SK-N-SH (cell line): ENCODE measurements at places on chromosomes 5 and 9. TPM values are rescaled to one million over a fixed set of nuclear protein-coding genes. Genes with fewer than 3 reads are reported as not detected.

GRCh38 chr9:73182928-73183327 is 31.3 kb downstream of the ANXA1 start:
- no peak for DNase-seq
- H3K27ac ChIP-seq = no peak overlapping the region
- no peaks in the 10 kb centered on the region for H3K27me3 ChIP-seq
- H3K36me3 ChIP-seq = no peaks in the 10 kb centered on the region
- no peak overlapping the region for H3K4me3 ChIP-seq

Gene QRFP
- polyA plus RNA-seq = not detected in 2 replicates

- no peak overlapping the region for H3K4me3 ChIP-seq
- no peaks in the 10 kb centered on the region for H3K4me1 ChIP-seq
- peaks cover 9% of the 10 kb centered on the region; the same call in 1 of the 2 replicates for H3K27me3 ChIP-seq
- no peak overlapping the region for H3K27ac ChIP-seq
- no peaks in the 10 kb centered on the region for H3K36me3 ChIP-seq
- no peak for DNase-seq
Measured at GRCh38 chr5:40391642-40392041, 288.1 kb upstream of the PTGER4 start.

GRCh38 chr5:170731052-170731451 is 52.5 kb upstream of the GABRP start:
- DNase-seq = no peak
- no peak overlapping the region for H3K27ac ChIP-seq
- no peaks in the 10 kb centered on the region for H3K4me1 ChIP-seq
- no peaks in the 10 kb centered on the region for H3K36me3 ChIP-seq
- no peaks in the 10 kb centered on the region for H3K27me3 ChIP-seq

Gene ITK
- polyA plus RNA-seq = not detected in 2 replicates

Gene IFNA2
- not detected in 2 replicates for polyA plus RNA-seq

DNA sequence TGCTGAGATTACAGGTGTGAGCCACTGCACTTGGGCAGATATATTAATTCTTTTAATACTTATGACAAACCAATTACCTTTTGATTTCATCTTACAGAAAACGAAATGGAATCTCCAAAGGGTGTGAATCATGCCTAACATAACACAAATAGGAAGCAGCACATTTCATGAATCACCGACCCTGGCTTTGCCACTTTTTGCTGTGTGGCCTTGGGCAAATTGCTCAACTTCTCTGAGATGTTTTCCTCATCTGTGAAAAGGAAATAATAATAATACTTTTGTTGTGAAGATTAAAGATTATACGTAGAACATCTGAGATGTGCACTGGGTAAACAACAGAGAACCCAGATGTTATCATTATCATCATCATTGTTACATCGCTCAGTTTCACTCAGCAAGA is 50.7 kb upstream of the FREM1 start:
- no peak for DNase-seq
- H3K36me3 ChIP-seq = no peaks in the 10 kb centered on the region
- H3K4me3 ChIP-seq = no peak overlapping the region
- no peak overlapping the region for H3K27ac ChIP-seq

DNA sequence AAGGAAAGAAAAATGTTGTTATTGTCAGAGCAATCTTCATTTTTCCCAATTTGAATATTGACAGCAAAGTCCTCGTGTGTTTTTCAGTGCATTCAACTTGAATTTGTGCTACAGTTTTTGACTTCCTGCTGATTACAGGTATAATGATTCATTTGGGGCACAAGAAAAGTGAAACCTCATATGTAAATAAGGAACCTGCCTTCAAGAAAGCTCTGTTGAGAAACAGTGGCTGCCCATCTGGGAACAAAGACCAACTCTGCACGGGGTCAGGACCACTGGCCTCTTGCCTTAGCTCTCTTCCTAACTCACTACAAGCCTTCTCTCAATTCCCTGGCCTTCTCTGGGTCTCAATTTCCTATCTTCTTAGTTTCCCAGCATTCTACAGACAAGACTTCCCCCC is 21.0 kb downstream of the TIMD4 start:
- no peaks in the 10 kb centered on the region for H3K36me3 ChIP-seq
- H3K27me3 ChIP-seq = no peaks in the 10 kb centered on the region
- no peak for DNase-seq
- H3K27ac ChIP-seq = no peak overlapping the region

Gene SURF1
- 97.9 and 103 TPM in 2 replicates for polyA plus RNA-seq

GRCh38 chr9:121622387-121623203 is 28.8 kb upstream of the DAB2IP start:
- H3K4me3 ChIP-seq = no peak overlapping the region
- no peaks in the 10 kb centered on the region for H3K27me3 ChIP-seq
- DNase-seq = no peak
- H3K36me3 ChIP-seq = no peaks in the 10 kb centered on the region

- peaks cover 13% of the 10 kb centered on the region for H3K36me3 ChIP-seq
- H3K4me1 ChIP-seq = no peaks in the 10 kb centered on the region
- DNase-seq = no peak
- H3K27me3 ChIP-seq = no peaks in the 10 kb centered on the region
- H3K27ac ChIP-seq = no peak overlapping the region
- no peak overlapping the region for H3K4me3 ChIP-seq
Measured at GRCh38 chr9:96495341-96495740, 45.4 kb downstream of the HABP4 start.

- no peak overlapping the region for H3K27ac ChIP-seq
- H3K4me1 ChIP-seq = no peaks in the 10 kb centered on the region
- no peak overlapping the region for H3K4me3 ChIP-seq
- H3K27me3 ChIP-seq = no peaks in the 10 kb centered on the region
- no peaks in the 10 kb centered on the region for H3K36me3 ChIP-seq
Measured at GRCh38 chr5:132797651-132798050, 15.5 kb upstream of the SOWAHA start.

GRCh38 chr5:93090698-93091097 is 490.3 kb downstream of the NR2F1-AS1 start:
- H3K36me3 ChIP-seq = no peaks in the 10 kb centered on the region
- no peak for DNase-seq
- H3K27me3 ChIP-seq = no peaks in the 10 kb centered on the region

Gene ARHGEF28
- 3.7 and 4.2 TPM in 2 replicates for polyA plus RNA-seq

Gene DOK3
- polyA plus RNA-seq = 1.9 and 2.2 TPM in 2 replicates

DNA sequence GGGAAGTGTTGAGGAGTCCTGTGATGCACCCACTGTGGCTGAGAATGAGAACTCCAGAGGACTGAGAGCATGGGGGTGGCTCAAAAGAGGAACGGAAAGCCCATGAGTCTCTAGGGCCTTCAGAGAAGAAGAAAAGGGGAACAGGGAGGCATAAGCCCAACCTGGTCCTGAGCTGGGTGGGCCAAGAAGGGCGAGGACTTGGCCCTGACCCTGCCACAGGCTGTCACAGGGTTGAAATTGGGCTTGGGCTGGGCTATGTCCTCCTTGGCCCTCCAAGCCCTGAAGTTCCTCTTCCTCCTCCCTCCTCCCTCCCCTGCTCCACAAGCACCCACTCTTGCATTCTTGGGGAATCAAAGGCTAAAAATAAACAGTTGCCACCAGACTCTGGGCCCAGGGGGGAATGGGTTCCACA is 49.3 kb upstream of the PPARGC1B start:
- no peaks in the 10 kb centered on the region; the same call in 1 of the 2 replicates for H3K27me3 ChIP-seq
- H3K4me3 ChIP-seq = no peak overlapping the region
- H3K4me1 ChIP-seq = no peaks in the 10 kb centered on the region
- DNase-seq = no peak
- H3K27ac ChIP-seq = no peak overlapping the region
- H3K36me3 ChIP-seq = no peaks in the 10 kb centered on the region

Gene SLC9A3
- 1.9 and 2.1 TPM in 2 replicates for polyA plus RNA-seq

GRCh38 chr9:97714435-97714834 is 17.3 kb upstream of the XPA start:
- H3K4me1 ChIP-seq = no peaks in the 10 kb centered on the region; the same call in 1 of the 2 replicates
- no peaks in the 10 kb centered on the region for H3K36me3 ChIP-seq
- H3K27ac ChIP-seq = no peak overlapping the region
- DNase-seq = no peak
- no peak overlapping the region for H3K4me3 ChIP-seq

DNA sequence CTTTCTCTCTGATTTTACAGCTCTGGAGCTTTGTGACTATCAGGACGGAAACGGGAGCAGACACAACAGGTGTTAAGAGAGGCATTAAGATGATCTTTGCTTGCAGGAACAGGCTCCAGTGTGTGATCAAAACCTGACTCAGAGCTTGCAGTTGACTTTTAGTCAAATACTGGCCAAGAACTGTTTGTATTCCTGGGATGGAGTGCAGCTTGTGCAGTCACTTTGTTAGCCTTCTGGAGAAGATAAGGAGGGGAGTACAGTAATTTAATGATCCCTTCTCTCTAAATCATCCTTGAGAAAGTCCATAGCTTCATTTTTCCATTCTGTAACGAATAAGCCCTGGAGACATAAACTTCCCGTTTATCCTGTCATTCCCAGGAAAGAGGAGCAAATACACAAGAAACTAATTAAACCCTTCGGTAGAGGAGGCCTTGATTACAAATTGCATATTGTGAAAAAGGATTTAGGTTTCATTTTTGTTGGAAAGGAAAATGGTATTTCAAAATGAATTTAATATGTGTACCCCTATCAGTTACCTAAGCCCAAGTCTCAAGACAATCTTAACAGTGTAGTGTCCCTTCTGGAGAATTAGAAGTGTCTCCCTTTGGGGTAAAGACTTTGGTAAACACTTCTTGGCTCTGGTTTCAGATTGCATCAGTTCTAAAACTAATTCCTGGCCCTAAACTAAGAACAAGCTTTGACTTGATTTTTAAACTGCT is 3.1 kb upstream of the STOM start:
- DNase-seq = no peak
- no peaks in the 10 kb centered on the region for H3K27me3 ChIP-seq
- H3K36me3 ChIP-seq = no peaks in the 10 kb centered on the region
- peaks cover 37% of the 10 kb centered on the region for H3K4me1 ChIP-seq

DNA sequence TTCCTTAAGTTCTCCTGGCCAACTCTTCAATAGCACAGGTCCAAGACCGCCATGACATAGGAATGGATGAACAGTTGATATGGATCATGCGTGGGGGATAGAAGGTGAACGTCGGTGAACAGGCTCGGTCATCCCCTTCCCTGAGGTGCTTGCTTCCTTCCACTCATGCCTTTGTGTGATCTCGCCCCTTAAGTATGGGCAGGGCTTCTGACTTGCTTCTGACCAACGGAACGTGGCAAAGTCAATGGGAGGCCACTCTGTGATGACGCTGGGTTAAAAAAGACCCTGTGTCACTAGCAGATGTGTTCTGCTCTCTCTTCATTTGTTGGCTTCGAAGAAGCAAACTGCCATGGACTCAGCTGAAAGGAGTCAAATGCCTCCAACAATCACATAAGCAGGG is 240.5 kb upstream of the TUT7 start:
- H3K36me3 ChIP-seq = no peaks in the 10 kb centered on the region
- no peak overlapping the region for H3K4me3 ChIP-seq
- no peak for DNase-seq

- no peak overlapping the region for H3K27ac ChIP-seq
- no peaks in the 10 kb centered on the region for H3K27me3 ChIP-seq
- no peak overlapping the region for H3K4me3 ChIP-seq
- no peaks in the 10 kb centered on the region for H3K36me3 ChIP-seq
- H3K4me1 ChIP-seq = no peaks in the 10 kb centered on the region; the same call in 1 of the 2 replicates
Measured at GRCh38 chr9:87662808-87663528, 63.0 kb upstream of the CTSL start.

GRCh38 chr5:58993461-58993860 is 410.6 kb downstream of the RAB3C start:
- no peaks in the 10 kb centered on the region for H3K4me1 ChIP-seq
- no peak for DNase-seq
- H3K36me3 ChIP-seq = peaks cover 12% of the 10 kb centered on the region
- no peak overlapping the region for H3K27ac ChIP-seq

Gene PTAR1
- 4.7 and 7.8 TPM in 2 replicates for polyA plus RNA-seq

DNA sequence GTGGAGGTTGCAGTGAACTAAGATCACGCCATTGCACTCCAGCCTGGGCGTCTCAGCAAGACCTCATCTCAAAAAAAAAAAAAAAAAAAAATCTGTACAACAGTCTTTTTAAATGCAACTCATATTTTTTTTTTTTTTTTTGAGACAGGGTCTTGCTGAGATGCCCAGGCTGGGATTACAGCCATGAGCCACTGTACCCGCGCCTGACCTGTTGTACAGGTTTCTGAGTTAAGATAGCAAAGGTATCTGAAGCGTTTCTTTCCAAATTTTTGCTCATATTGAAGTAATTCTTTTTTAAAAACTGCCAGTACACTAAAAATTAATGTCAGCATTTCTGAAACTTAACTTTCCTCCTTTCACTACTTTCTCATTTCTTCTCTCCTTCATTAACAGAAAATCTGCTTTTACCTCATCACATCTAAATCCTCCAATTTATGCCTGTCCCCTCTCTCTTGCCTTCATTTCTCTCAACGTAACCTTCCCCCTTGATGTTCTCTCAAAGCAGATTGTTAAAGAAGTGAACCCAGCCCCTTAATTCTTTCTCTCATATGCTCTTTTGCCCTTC is 3.3 kb upstream of the SNX24 start:
- H3K36me3 ChIP-seq = no peaks in the 10 kb centered on the region
- H3K4me1 ChIP-seq = peaks cover 7% of the 10 kb centered on the region; the same call in 1 of the 2 replicates
- no peak overlapping the region for H3K27ac ChIP-seq
- H3K4me3 ChIP-seq = no peak overlapping the region

- H3K27me3 ChIP-seq = no peaks in the 10 kb centered on the region
- H3K36me3 ChIP-seq = no peaks in the 10 kb centered on the region
- peaks cover 12% of the 10 kb centered on the region for H3K4me1 ChIP-seq
- DNase-seq = no peak
Measured at GRCh38 chr9:2385746-2386145, 235.8 kb upstream of the VLDLR start.

DNA sequence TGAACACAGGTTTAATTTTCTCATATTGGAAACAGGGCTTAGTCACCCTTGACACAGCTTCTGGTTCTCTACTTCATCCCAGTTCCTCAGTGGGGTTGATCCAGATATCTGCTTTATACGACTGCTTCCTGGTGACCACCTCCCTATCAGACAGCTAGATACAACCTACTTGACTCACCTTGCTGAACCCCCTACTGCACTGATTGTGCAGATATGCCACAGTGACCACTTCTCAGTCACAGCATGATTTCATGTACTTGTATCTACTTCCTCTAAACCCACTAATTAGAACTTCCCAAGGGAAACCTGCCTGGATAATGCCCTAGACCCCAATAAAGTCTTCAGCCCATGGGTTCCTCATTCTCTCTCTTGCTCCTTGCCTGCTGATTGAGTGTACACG is 18.4 kb upstream of the RFK start:
- no peaks in the 10 kb centered on the region for H3K4me1 ChIP-seq
- DNase-seq = no peak
- H3K4me3 ChIP-seq = no peak overlapping the region
- no peaks in the 10 kb centered on the region; the same call in 1 of the 2 replicates for H3K27me3 ChIP-seq
- no peak overlapping the region for H3K27ac ChIP-seq

GRCh38 chr5:126234563-126235195 is 188.5 kb upstream of the GRAMD2B start:
- peak; percentile 25 for DNase-seq
- H3K4me1 ChIP-seq = no peaks in the 10 kb centered on the region
- H3K27ac ChIP-seq = no peak overlapping the region
- H3K27me3 ChIP-seq = no peaks in the 10 kb centered on the region
- no peaks in the 10 kb centered on the region for H3K36me3 ChIP-seq
- no peak overlapping the region for H3K4me3 ChIP-seq

GRCh38 chr5:16135003-16135402 is 44.6 kb downstream of the MARCHF11 start:
- DNase-seq = peak; percentile 44
- H3K4me3 ChIP-seq = no peak overlapping the region
- no peaks in the 10 kb centered on the region; the same call in 1 of the 2 replicates for H3K36me3 ChIP-seq
- H3K27ac ChIP-seq = peak overlapping the region; percentile 95
- H3K4me1 ChIP-seq = no peaks in the 10 kb centered on the region

Gene CCDC192
- not detected in 2 replicates for polyA plus RNA-seq

GRCh38 chr5:169933616-169934015 is 46.7 kb downstream of the INSYN2B start:
- DNase-seq = peak; percentile 19
- H3K27ac ChIP-seq = no peak overlapping the region
- peaks cover 11% of the 10 kb centered on the region; the same call in 1 of the 2 replicates for H3K4me1 ChIP-seq
- no peaks in the 10 kb centered on the region for H3K27me3 ChIP-seq
- H3K4me3 ChIP-seq = no peak overlapping the region

GRCh38 chr9:127208416-127208815 is 56.2 kb upstream of the GARNL3 start:
- no peak overlapping the region for H3K27ac ChIP-seq
- no peaks in the 10 kb centered on the region for H3K27me3 ChIP-seq
- DNase-seq = no peak
